ENCODE measurements at places on chromosomes 2 and 18.

DNA sequence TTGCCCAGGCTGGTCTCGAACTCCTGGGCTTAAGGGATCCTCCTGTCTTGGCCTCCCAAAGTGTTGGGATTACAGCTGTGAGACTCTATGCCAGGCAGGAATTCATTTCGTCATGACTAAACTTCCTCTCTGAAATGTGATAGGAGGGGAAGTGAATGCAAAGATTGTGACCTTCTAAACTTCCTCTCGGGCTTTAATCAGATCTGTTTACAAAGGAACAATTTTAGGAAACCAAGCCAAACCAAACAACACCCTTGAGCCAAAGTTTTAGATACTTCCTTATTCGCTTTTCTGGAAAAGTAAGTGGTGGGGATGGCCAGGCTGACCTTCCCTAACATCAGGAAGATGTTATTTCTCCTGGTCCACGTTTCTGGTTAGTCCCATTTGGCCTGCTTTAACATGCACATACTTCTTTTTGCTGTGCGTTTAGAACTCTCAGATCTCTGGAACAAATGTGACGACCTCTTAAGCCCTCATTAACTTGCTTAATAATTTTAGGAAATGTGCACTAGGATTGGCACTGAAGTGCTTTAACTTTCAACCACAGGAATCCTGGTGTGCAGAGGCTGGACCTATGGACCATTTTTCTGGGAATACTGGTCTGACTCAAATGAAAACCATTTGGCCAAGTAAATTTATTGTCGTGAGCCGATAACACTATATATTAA lies 33.2 kb upstream of the YES1 start:
- no peak for DNase-seq

GRCh38 chr2:158659483-158659882 lies 135.6 kb upstream of the DAPL1 start:
- DNase-seq = no peak

- DNase-seq = no peak
Measured at GRCh38 chr2:33317369-33318007, 159.0 kb upstream of the RASGRP3 start.

DNA sequence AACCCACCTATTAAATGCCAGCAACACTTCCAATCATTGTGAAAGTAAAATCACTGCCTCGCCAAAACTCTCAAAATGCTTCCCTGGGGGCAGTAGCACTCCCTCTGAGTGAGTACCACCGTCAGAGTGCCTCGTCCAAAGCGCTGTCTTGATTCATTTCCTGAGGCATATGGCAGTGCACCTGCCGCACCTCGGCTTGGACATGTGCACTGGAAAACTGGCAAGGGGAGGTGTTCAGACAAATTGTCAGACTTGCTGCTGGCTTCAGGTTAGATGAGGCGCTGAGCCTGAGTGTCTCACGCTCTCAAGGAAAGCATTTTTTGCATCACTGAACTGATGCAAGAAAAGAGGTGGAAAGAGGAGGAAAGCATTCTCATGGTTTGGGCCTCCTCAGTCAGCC lies 132.8 kb downstream of the ATL2 start:
- no peak for DNase-seq

GRCh38 chr2:227696990-227697679 lies 20.7 kb downstream of the SLC19A3 start:
- no peak for DNase-seq

- no peak for DNase-seq
Measured at GRCh38 chr2:48482769-48483168, 47.2 kb upstream of the STON1 start.

- no peak for DNase-seq
Measured at GRCh38 chr2:158140201-158140600, 38.5 kb downstream of the UPP2 start.
